ENCODE measurements at places on chromosomes 13 and 19. TPM values are rescaled to one million over a fixed set of nuclear protein-coding genes. Genes with fewer than 3 reads are reported as not detected.

Gene OR10H1
- total RNA-seq = not detected

DNA sequence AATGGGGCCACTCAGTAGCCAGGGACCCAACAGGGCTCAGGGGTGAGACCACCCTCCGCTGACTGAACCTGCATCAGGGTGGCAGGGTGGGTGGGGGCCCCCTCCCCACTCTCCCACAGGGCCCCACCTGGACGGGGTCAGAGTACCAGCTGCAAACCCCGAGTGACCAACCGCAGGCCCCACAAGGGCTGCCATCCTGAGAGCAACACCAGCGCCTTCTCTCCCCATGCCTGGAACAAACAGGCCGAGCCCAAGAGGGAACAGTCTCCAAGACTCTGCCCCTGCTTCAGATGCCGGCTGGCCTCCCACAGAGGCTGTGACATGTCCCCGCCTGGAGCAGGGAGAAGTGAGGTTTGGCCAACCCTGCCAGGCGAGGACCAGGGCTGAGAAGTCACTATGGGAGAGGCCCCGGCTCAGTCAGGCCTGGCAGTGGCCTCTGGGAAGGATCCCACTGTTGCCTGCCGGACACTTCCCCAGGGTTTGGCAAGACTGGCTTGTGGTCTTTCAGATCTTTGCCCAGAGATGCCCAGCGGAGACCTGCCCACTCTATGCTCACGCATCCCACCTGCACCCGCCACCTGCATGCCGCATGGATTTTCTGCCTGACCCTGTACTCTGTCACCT, 27.2 kb downstream of the MPND start:
- no peak for DNase-seq

- DNase-seq = no peak
These were observed 144.1 kb upstream of the MIR17HG start for GRCh38 chr13:91203430-91203829.

DNA sequence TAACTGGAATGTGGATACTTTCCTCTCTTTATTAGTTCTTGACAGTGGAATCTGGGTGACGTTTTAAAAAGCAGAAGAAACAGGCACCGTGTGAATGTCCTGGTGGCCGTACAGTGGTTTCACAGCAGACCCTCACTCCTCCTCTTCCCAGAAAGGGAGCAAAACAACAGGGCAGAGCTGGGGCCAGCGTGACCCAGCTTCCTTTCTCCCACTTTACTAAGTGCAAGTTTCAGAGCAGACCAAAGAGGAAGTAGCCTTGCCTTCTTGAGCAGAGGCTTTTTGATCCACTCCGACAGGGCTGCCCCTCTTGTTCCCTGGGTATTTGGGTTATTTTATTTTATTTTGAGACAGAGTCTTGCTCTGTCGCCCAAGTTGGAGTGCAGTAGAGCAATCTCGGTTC, 19.6 kb upstream of the C19orf33 start:
- DNase-seq = no peak

DNA sequence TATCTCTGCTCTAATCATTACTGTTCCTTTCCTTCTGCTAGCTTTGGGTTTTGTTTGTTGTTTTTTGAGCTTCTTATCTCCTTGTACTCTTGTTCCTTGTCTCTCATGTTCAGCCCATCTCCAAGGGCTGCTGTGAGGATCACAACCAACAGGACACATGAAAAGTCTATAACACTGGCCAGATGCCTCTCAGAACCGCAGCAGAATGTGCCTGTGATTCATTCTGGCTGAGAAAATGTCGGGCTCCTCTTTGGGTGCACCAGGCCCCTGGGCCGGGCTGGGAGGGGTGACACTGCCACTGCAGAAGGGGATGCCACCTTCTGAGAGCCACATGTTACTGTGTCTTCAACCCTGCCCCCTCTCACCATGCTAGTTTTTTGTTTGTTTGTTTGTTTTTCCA, 48.0 kb downstream of the GGACT start:
- no peak for DNase-seq

- DNase-seq = no peak
These were observed 10.9 kb downstream of the MPND start for GRCh38 chr19:4354282-4354681.

- no peak for DNase-seq
These were observed 3.8 kb downstream of the BCL3 start for GRCh38 chr19:44752123-44752815.

All from right cardiac atrium (tissue), 5 donors.